AML-193 (cell line): ENCODE measurements at places on chromosomes 4 and X.

DNA sequence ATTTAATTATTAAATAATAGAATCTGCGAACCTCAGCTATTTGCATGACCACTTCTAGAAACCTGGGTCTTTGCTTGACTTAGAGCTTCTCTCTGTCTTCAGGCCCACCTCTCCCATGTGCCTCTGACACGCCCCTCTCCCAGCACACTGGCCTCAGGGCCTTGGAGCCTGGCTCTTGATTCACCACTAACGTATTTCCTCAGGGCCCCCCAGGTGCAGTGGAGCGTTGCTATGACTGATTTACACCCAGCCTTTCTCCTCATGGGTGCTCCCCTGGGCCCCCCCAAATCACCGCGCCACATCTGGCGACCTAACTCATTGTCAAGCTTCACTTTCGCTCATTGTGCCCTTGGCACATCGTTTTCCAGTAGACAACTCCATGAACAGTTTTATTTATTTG is 37.9 kb upstream of the TENM3 start:
- no peak for DNase-seq

DNA sequence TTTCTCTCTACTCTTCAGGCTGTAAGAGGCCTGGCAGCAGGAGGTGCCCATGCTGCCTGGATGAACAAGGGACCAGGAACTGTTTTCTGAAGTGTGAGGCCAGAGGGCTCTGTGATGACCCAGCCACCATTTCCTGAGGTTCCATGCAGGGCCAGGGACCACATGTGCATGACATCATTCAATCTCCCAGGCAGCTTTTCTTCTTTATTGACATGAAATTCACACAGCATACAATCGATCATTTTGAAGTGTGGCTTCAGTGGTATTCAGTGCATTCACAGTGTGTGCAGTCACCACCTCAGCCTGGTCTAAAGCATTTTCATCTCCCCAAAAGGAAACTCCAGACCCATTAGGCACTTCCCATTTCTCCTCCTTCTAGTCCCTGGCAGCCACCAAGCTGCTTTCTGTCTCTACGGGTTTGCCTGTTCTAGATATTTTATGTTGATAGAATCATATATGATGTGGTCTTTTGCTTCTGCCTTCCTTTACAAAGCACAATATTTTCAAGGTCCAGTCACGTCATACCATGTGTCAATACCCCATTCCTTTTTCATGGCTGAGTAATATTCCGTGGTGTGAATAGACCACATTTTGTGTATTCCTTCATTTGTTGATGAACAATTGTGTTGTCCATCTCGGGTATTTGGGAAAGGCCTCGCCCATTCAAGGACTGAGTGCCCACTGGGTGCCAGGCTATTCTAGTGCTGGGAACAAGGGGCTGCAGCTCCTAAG is 93.1 kb downstream of the PSAPL1 start:
- no peak for DNase-seq

DNA sequence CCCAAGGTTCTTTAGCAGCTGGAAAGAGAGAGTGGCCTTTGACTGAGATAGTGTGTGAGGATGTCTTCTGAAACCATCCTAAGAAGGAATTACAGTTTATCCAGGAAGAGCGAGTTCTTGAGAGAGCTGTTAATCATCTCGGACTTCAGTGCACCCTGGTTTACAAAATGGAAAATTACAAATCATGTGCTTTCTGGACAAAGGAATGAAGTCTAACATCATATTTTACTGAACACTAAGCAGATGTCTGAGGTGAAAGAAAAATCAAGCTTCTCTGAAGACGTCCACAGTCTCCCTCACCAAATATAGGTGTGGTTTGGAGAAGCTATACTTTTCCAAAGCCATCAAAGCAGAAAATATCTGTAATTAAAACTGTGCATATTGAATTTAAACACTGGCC is 30.8 kb upstream of the CYP2U1 start:
- DNase-seq = no peak

- no peak for DNase-seq
Observed at GRCh38 chrX:128436397-128437103, 384.3 kb upstream of the ACTRT1 start.

DNA sequence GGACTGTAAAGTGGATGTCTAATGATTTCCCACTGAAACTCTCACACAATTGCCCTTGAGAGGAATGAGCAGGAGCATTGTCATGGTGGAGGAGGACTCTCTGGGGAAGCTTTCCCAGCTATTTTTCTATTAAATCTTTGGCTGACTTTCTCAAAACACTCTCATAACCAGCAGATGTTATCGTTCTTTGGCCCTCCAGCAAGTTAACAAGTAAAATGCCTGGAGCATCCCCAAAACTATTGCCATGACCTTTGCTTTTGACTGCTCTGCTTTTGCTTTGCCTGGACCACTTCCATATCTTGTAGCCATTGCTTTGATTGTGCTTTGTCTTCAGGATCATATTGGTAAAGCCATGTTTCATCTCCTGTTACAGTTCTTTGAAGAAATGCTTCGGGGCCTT is 120.2 kb upstream of the PDE5A start:
- no peak for DNase-seq

- no peak for DNase-seq
Observed at GRCh38 chr4:101032541-101032940, 314.8 kb downstream of the PPP3CA start.

- no peak for DNase-seq
Observed at GRCh38 chr4:18571301-18571761, 549.8 kb upstream of the LCORL start.

GRCh38 chr4:81378386-81378785 is 93.3 kb downstream of the RASGEF1B start:
- DNase-seq = no peak

- DNase-seq = no peak
Observed at GRCh38 chr4:164706675-164707074, 47.3 kb upstream of the SMIM31 start.
